ENCODE measurements at places on chromosomes 3 and 15.
A peak's percentile ranks its signal among the peaks of the same experiment; 100 is the strongest.

GRCh38 chr3:23264413-23264812 is 61.3 kb downstream of the UBE2E2 start:
- no peak for DNase-seq

DNA sequence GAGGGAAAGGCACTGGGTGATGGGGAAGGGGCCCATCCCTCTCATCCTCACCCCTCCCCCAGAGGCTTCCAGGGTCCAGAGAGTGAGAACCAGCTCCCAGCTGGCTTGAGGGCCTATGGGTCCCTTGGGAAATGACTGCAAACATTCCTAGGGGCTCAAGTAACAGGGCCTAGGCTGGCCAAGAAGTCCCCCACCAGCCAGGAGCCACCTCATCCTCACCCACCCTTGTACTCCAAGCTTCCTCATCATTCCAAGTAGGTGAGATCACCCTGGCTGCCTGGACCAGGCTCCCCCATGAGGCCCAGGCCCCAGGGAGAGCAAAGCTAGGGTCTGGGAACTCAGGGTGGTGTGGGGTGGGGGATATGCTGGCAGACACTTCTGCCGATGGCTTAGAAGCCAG is 14.8 kb downstream of the LOXL1 start:
- DNase-seq: no peak

DNA sequence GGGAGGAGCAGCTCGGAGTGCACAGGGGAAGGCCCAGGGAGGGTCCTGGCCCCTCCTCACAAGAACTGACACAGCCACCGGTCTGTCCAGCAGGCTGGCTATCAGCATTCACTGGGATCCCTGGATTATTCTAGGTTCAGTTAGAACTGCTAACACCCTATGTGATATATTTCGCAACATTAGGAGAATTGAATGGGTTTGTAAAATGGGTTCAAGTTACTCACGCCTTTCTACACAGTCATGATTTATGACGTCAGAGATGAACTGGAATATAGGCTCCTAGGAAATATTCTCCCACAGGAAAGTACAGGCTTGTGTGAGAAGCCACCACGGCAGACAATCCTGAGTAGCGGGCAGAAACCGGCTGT is 969 bp upstream of the BSN start:
- no peak for DNase-seq

DNA sequence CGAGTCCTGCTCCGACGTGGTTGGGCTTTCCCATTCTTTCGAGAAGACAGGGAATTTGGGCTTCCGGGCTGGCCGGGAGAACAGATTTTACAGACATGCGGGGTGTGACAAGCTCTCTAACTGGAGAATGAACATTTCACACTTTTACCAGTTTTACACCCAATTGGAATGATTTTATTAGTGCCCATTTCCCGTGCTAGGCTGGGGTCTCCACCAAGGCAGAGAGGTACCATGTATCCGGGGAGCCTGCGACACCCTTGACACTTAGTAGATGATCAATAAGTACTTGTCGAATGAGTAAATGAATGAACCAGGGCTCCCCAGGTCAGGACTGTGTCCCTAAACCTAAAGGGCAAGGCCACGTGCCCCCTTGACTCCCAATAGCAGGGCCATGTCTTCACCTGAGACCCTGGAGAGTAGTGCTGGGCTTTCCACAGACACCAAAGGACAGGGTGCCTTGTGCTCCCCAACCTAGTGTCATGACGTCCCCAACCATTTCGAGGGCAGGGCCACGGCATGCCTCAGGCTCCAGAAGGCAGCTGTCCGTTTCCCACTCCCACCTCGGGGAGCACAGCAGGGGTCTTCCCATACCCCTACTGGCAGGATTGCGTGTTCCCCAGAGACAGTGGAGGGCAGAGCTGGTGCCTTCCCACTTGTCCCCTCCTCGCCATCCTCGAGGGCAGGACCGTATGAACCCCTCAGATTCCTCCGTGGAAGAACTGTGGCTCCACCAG is 679 bp upstream of the MYD88 start:
- DNase-seq: peak; percentile 7

DNA sequence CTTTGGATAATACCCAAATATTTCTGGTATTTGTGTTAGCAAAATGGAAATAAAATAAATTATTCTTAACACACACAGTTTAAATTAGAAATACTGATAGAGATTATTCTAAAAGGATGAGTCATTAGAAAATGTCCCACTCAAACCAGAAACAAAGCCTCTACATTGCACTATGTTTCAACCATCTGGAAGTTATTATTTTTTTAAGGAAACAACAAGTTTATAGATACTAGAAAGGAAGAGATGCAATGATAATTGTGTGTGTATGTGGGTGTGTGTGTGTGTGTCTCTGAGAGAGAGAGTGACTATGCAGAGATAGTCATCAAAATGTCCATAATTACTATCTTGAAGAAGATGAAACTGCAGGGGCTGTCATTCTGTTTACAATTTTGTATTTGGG is 1340.5 kb downstream of the ROBO1 start:
- DNase-seq: no peak

- DNase-seq: no peak
Measured at GRCh38 chr15:57534281-57534680, 57.4 kb upstream of the MYZAP start.

DNA sequence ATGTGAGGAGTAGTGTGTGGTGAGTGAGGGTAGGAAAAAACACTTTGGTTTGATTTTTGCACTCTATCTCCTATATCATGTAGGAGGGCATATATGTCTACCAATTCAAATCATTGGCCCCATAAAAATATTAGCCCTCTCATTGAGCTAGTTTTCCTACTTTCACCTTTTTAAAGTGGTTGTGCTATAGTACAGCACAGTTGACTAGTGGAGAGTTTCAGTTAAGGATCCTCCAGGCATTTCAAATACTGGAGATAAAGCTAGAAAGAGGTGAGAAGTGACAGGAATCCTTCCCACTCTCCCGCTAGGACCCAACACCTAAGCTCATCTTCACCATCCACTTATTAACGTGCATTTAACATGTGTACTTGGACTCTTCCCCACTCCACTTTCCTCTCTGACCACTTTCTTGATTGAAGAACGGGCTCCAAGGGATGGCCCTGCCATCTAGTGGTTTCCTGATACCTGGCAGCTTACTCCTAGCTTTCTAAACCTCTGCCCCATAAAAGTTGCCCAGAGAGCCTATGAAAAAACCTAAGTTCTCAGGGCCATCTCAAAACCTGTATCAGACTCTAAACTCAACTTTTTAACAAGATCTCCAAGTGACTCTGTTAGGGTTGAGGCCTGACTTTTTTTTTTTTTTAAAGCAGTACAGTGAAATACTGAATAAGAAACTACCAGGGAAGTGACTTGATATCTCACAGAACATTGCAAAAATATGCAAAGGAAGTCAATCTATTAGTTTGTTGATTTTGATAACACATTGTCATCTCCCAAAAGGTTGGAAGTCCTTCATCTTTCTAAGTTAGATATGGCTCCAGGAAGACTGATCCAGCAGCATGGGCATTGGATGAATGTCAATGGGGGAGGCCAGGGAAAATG is 17.9 kb downstream of the IL12A start:
- DNase-seq: no peak

GRCh38 chr3:152322756-152323155 is 54.0 kb downstream of the MBNL1 start:
- DNase-seq: no peak

DNA sequence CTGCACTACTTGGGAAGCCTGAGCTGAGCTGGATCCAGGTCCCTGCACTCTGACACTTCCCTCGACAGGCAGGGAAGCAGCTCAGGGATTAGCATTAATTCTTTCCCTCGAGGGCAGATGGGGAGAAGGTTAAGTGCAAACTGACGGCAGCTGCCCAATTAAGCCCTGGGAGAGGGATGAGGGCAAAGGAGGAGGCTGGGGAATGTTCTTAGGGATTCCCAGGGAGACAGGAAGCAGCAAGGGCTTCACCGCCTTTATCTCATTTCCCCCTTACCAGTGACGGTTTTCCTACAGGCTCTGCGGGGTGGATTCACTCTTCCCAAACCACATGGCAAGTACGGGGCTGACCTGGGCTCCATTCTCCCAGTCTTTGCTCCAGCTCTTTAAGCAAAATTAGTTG is 519.0 kb upstream of the PROK2 start:
- no peak for DNase-seq

DNA sequence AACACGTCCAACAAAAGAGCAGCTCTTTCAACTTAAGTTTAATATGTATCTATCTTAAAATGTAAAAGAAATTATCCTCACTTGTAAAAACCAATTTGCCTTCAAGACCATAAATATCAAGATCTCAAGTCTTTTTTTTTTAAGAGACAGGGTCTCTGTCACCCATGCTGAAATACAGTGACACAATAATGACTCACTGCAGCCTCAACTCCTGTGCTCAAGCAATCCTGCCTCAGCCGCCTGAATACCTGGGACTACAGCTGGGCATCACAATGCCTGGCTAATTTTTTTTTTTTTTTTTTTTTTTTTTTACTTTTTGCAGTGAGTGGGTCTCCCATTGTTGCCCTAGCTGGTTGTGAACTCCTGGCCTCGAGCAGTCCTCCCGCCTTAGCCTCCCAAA is 26.0 kb downstream of the ACAP2 start:
- no peak for DNase-seq

GRCh38 chr15:40464595-40465185 is 6.1 kb upstream of the CHST14 start:
- DNase-seq: no peak

GRCh38 chr15:81029414-81030300 is 28.9 kb downstream of the TLNRD1 start:
- no peak for DNase-seq

GRCh38 chr3:117748131-117748530 is 1038.6 kb downstream of the TUSC7 start:
- no peak for DNase-seq

GRCh38 chr15:73691396-73691795 is 7.2 kb downstream of the CD276 start:
- DNase-seq: no peak

- no peak for DNase-seq
Measured at GRCh38 chr3:147940405-147941193, 531.4 kb downstream of the ZIC1 start.

DNA sequence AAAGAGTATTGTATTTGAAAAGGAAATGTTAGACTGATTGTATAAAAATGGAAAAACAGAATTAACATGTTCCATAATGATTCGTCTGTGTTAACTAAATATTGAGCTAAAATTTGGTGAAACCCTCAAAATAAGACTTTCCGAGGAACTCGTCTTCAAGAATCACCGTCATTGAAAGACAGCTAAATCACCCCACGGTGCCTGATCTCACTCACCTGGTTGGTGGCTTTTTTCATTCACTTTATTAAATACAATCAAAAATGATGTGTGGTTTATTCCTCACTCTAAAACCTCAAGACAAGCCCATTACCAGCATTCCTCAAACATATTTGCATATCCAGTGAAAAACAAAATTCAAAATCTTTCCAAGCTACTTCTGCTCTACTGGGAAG is 153.9 kb downstream of the FOXP1 start:
- DNase-seq: no peak

- no peak for DNase-seq
Measured at GRCh38 chr15:66885281-66885915, 180.0 kb upstream of the SMAD3 start.

DNA sequence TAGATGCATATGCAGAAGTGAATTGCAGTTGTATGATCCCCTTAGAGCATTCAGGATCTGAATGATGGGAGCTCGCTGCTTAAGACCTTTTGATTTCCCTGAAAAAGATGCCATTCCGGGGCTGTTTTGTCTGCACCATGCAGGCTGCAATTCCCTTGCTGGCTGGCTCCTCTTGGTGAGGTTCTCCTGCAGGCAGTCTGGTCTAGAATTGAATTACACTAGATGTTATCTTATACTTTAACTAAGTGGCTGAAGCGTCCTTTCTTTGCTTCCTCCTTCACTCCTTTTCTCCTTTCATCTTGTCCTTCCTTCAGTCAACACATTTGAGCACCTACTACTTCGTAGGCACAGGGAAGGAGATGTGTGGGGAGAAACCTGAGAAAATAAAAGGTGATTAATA is 18.6 kb upstream of the MYZAP start:
- DNase-seq: no peak

DNA sequence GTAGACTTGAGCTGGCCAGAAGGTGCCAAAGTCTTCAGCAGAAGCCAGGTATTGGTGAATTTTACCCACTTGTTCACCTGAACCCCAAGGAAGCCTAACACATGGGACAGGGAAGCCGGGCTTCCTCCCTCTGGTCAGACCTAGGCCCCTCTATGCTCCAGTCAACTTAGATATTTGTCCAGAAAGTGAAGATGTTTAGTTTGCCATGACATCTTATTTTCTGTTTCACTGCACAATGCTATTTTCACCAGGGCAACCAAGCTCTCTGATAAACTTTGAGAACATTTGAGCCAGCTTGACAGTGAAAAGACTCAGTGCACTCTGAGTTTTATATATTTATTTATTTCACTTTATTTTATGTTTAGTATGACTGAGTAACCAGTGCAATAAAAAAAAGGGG is 71.0 kb downstream of the SOX14 start:
- DNase-seq: no peak

DNA sequence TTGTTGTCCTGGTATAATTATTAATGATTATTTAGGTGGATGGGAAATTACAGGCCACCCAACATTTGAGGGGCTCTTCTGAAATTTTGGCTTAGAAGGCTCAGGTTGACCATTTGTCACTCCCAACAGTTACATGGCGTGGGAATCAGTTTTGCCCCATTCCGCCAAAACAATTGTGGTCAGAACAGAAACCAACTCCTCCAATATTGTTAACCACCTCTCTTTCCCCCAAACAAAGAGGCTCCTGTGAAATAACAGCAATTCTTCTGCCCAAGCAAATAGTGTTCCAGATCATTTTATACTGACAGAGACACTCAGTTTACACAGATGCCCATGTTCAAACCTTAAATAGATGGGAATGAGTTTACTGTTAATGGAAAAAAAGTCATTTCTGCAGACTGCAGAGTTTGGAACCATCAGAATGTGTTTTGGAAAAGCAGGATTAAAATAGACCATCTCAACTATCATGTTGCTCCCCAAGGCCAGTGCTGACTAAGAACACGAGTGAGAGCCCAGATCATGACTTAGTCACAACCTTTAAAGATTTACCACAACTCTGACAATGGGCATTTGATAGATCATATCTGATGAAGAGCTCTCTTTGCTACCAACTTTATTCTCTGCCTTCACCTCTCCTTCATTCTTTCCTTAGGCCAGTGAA is 102.1 kb downstream of the DUT start:
- DNase-seq: no peak

DNA sequence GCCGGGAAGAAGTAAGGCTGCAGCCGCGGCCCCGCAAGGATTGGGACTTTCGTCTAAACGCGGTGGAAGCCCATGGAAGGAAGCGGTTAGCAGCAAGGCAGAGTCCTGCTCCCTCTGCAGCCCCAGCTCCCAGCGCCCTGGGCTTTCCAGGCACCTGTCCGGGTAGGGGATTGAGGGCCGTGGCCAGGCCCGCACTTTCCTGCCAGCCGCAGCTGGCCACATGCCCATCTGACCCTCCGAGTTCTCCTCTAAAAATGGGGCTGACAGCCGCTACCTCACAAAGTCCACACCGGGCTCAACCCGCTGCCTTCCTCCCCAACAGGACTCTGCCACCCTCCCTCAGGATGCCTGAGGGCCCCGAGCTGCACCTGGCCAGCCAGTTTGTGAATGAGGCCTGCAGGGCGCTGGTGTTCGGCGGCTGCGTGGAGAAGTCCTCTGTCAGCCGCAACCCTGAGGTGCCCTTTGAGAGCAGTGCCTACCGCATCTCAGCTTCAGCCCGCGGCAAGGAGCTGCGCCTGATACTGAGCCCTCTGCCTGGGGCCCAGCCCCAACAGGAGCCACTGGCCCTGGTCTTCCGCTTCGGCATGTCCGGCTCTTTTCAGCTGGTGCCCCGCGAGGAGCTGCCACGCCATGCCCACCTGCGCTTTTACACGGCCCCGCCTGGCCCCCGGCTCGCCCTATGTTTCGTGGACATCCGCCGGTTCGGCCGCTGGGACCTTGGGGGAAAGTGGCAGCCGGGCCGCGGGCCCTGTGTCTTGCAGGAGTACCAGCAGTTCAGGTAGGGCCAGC is 1.9 kb downstream of the NEIL1 start:
- DNase-seq: no peak

Measured in stimulated activated naive CD4-positive, alpha-beta T cell treated with Interleukin-2 at 50 U/mL for 16 hours (primary cell).